HAP-1 (cell line): ENCODE measurements at places on chromosomes 4 and X.
A peak's percentile ranks its signal among the peaks of the same experiment; 100 is the strongest.

DNA sequence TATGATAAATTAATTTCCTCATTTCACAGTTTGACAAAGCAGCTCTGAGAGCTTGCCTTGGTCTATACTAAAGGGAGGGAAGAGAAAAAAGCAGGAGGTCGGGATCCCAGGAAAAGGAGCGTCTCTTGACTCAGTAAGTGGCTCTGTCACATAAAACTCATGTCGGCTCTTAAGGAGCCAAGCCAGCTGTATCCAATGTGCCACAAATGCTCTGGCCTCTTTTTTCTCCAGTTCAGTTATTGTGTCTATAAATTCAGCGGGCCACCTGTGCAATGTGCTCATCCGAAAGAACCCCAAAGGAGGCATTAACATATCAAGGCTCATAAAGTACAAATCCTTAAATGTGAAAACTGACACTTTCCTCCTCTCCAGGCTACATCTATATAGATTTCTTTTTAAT is 337.7 kb upstream of the FAM241A start:
- peak; percentile 32 for DNase-seq

GRCh38 chrX:140501940-140502468 is 2.9 kb downstream of the SOX3 start:
- no peak for DNase-seq

DNA sequence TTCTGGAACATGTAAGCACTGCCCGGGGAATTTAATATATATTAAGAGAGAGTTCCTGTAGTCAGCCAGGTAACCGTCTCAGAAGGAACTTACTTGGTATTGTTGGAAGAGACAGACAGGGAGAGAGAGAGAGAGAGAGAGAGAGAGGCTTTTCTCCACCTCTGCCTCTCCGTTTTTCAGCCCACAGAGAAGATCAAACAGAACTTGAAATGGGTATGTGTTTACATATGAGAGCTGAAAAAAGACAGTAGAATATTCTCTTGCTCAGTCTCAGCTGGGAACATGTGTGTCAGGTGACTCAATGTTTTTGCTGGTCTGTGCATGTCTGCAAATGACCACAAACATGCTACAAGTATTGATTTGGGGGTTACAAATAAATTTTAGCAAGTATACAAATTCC is 81.9 kb downstream of the MAGED1 start:
- DNase-seq: no peak

- no peak for DNase-seq
These were observed 23.3 kb downstream of the MTHFD2L start for GRCh38 chr4:74181219-74181618.

GRCh38 chrX:108292053-108292452 is 146.2 kb downstream of the COL4A6 start:
- no peak for DNase-seq

GRCh38 chrX:144849141-144849540 is 398.2 kb upstream of the SPANXN1 start:
- no peak for DNase-seq

DNA sequence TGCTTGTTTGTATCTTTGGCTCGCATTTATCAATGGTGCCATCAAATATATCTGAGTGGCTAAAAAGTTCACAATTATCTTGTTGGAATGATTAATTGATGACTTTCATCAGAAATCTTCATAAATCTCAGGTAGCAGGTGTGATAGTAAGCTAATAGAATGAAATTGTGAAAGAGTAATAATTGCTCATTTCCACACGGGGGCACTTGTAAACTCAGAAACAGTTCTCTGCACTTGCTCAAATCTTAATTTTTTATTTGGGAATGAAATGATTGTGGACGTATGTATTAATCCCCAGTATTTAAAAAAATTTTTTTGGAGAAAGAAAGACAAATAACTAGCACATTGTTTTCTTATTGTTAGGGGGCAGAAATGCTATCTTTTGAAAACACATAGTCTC is 132.8 kb downstream of the DTHD1 start:
- no peak for DNase-seq

DNA sequence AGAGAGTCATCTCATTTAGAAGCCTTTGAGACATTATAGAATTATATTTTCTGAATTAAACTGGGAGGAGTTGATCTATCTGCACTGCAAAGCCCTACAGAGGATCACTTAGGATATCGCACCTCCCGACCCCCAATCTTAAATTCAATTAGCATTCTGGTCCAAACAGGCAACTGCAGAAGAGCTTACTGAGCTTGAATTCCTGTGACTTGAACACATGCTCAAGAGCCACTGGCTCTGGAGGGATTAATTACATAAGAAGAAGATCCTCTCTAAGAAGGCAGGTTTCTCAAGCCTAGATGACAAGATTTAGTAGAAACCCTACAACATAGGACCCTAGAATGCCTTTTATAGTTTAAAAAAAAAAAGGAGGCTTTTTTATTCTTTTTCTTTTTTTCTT is 548.9 kb downstream of the ARAP2 start:
- DNase-seq: no peak

- no peak for DNase-seq
These were observed 138.3 kb upstream of the TEX13D start for GRCh38 chrX:124194199-124194598.
